ENCODE measurements at places on chromosomes 3 and 15.

DNA sequence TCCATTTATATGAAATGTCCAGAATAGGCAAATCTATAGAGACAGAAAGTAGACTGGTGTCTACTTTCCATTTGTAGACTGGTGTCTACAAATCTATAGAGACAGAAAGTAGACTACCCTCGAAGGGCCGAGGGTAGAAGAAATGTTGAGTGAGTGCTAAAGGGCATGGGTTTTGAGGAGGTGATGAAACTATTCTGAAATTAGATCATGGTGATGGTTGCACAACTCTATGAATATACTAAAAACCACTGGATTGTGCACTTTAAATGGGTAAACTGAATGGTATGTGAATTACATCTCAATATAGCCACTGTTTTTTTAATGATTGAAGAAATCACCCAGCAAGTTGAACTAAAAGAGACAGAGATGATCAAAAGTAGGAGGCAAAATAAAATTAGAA lies 27.9 kb downstream of the TP53BP1 start:
- peak; percentile 67 for DNase-seq

DNA sequence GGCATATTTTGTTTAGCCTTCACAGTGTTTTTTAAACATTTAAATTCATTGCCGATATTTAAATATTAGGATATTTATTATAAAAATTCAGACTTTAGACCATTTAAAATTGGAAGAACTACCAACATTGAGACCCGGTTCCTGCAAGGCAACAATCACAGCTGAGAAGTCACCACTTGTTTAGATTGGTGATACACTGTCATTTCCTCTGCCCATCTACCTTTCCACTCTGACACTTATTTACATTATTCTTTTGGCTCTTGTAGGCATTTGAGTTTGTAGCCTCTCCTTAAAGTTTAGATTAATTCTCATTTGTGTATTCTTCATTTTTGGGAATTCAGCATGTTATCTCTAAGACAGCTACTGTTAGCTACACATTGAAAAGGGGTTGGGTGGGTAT lies 10.3 kb upstream of the IL20RB start:
- no peak for DNase-seq

DNA sequence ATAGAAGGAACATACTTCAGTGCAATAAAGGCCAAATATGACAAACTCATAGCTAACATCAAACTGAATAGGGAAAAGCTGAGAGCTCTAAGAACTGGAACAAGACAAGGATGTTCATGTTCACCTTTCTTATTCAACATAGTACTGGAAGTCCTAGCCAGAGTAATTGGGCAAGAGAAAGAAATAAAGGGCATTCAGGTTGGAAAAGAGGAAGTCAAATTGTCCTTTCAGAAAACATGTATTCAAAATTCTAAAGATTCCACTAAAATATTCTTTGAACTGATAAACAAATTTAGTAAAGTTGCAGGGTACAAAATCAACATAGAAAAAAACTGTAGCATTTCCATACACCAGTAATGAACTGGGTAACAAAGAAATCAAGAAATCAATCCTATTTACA lies 12.2 kb upstream of the ZNF197 start:
- no peak for DNase-seq

DNA sequence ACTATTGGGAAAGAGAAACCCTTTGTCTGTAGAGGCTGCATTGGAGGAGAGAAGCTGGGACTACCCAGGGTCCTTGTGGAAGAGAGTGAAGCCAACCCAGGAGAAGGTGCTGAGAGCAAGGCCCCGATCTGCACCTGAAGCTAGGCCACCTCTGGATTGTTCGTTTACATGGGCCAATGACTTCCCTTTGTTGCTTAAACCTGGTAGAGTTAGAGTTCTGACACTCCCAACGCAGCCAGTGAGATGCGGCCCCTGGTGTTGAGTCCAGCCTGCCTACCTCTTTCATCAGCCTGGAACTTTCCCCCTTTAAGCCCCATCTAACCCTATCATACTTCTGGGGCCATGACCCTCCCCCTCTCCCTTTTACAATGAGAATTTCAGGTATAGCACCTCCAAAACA lies 30.8 kb downstream of the CCDC13 start:
- DNase-seq: no peak

DNA sequence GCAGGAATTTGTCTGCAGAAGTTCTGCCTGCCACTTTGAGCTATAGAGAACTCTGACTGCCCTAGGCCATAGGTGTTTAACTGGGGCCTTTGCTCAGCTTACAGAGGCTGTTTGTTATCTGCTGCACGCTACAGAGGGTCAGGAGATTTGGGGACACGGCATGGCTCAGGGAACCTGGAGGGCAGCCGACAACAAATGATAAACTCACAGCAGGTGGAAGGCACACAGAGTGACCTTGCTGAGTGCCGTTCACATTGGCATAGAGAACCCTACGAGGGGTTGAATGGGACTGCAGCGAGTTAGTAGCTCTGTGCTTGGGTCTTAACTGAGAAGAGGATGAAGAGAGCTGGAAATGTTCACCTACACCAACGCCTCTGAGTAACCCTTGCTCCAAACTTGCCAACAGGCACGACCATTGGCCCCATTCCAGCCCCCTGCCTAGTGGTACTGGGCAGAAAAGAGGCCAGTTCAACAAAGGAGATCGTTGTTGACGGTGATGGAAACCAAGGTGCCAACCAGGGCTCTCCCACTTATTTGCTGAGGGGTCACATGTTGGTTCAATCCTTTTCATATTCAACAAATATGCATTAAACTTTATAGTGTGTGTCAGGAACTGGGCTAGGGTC lies 301.1 kb downstream of the NTRK3 start:
- no peak for DNase-seq

Measured in NB4 (cell line).